ENCODE measurements at places on chromosomes 13 and 19. TPM values are rescaled to one million over a fixed set of nuclear protein-coding genes. Genes with fewer than 3 reads are reported as not detected.

GRCh38 chr13:112771877-112772538 is 82.2 kb downstream of the ATP11A start:
- H3K27ac ChIP-seq, result no peak overlapping the region
- no peak for DNase-seq
- H3K4me1 ChIP-seq, result no peaks in the 10 kb centered on the region
- no peaks in the 10 kb centered on the region for H3K27me3 ChIP-seq
- no peaks in the 10 kb centered on the region for H3K36me3 ChIP-seq

DNA sequence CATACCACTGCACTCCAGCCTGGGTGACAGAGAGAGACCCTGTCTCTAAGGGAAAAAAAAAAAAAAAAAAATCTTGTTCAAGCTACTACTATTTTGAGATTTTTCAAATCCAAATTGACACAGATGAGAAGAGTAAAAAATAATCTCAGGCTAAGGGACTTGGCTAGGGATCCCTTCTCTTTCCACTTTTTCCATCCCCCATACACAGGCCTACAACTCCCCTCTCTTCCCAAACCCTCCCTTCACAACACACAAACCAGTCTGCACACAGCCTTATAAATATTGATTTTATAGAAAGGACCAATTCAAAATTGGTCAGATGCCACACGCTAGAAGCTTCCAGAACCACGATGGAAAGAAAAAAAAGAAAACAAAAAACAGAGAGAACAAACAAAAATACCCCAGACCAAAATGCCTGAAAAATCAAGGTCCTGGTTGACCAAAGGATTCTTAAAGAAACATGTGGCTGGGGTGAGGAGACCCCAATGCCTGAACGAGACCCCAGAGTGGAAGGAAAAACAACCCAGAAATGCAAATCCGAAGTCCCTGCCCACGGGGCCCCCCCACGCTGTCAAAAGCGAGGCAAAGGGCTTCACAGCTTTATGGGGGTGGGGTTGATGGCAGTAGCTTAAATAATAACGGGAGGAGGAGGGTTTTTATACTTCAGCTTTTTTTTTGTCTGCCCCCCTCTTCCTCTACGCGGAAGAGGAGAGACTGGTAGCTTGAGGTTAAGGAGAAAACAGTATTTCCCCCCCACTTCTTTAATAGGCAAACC is 18.1 kb downstream of the QPCTL start:
- H3K4me1 ChIP-seq, result no peaks in the 10 kb centered on the region
- H3K27ac ChIP-seq, result no peak overlapping the region

The CALR3 gene
- not detected for total RNA-seq

The RASAL3 gene
- 7.9 TPM for total RNA-seq

The ZNF724 gene
- total RNA-seq, result 4.2 TPM

The CYP2F1 gene
- total RNA-seq, result not detected
